Activated gamma-delta T cell treated with Interleukin-2 at 50 U/mL for 16 hours (primary cell): ENCODE measurements at places on chromosomes 11 and 22.

DNA sequence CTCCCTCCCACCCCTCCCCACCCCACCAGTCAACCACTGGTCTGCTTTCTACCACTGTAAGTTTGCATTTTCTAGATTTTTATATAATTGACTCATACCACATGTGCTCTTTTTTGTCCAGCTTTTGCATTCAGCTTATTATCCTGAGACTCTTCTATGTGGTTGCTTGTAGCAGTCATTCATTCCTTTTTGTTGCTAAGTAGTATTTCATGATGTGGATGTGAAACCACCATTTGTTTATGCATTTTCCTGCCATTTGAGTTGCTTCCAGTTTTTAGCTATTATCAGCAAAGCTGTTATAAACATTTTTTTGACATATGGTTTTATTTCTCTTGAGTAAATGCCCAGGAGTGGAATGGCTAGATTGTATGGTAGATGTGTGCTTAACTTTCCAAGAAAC, 77.0 kb upstream of the FGF3 start:
- no peak for DNase-seq

DNA sequence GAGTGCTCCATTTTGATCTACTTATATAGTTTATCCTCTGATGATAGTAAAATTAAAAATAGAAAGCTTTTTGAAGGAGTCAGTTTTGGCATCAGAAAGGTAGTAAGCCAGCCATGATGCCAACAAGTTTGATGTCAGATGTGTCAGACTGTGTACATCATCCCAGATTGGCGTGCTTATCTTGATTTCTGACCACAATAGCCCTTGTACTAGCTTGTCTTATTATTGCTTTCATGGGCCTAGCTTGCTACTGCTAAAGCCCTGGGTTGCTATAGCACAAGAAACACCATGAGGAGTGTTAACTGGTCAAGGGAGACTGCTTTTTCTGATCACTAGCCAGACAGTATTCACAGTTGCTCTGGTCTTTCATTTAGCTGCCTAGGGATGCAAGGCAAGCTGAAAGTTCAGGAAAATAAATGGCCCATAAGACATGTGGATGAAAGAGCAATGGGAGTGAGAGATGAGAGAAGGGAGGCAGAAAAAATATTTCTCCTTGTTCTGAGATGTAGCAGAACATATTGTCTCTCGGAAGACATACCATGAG, 1038.5 kb downstream of the JRKL start:
- no peak for DNase-seq

- no peak for DNase-seq
These were observed 94.2 kb downstream of the FCHSD2 start for GRCh38 chr11:73047773-73048371.

- DNase-seq, result no peak
These were observed 132.2 kb upstream of the B3GAT1 start for GRCh38 chr11:134544095-134544815.

- DNase-seq, result peak; percentile 67
These were observed 20.3 kb downstream of the CLPB start for GRCh38 chr11:72413914-72414628.

DNA sequence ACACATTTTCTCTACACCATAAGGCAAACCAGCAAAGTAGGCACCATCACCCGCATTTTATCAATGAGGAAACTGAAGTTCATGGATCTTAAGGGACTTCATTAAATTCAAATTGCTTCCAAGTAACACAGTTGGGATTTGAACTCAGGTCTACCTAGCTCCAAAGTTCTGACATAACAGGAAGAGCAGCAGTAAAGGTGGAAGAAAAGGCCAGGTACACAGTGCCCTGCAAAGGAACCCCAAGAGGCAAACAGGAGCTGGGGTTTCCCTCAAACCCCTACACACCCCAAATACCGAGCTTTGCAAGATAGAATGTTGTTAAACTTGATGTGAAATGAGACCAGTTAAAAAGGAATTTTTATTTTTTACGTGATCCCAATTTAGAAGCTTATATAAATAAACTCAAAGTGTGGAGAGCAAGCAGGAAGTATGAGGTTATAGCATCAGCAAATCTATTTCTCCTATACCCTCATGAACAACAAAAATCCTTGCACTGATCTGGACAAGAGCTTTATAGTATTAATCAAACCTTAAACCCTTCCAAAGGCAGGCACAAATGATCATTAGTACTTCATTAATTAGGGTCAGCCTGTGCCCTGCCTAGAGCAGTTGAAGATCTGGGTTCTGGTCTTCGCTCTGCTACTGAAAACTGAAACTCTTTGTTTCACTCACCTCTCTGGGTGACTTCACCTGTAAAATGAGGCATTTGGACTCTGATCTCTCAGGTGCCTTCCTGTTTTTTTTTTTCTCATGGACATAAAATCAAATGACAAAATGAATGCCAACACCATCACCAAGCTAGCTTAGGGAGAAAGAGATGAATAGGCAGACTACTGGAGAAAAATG, 36.5 kb downstream of the SYTL2 start:
- DNase-seq, result no peak

GRCh38 chr11:92667486-92668152, 301.8 kb upstream of the MTNR1B start:
- DNase-seq, result no peak

- no peak for DNase-seq
These were observed 44.6 kb downstream of the IGF2 start for GRCh38 chr11:2094354-2095197.

DNA sequence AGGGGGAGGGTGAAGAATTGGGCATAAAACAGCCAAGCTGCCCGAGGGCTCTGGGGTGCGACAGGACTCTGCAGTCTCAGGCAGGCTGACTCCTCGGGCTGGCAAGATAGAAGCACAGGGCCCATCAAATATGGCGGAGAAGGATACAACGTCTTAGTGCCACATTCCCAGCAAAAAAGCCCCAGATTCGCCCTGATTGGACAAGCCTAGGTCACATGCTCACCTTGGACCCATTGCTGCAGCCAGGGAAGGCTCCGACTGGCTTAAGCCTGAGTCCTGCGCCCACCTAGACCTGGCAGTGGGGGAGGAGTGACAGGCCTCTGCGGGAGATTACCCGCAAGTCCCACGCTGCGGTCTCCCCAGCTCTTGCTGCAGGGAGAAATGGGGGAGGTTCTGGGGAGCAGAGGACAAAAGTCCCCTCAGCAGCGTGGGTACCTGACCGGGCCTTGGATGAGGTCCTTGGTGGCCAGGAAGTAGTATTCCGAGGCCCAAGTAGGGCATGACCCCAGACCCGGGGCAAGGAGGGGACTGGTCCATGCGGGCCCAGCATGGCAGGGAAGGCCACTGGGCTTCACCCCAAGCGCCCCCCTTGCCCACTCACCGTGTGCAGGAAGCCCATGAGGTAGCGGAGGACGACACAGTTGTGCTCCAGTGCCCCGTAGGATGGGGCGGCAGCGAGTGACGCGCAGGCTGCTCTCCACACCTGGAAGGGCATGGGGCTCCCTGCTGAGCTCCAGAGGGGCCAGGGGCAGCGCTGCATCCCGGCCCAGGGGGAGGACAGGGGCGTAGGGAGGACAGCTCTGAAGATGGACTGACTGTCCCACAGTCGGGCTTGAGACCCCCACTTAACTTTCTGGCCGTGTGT, 113.0 kb downstream of the ARHGAP8 start:
- DNase-seq, result no peak

- no peak for DNase-seq
These were observed 919.2 kb downstream of the METTL15 start for GRCh38 chr11:29027436-29027835.

GRCh38 chr11:11445441-11446185, 92.6 kb upstream of the CSNK2A3 start:
- DNase-seq, result no peak

- DNase-seq, result no peak
These were observed 31.9 kb upstream of the DBX1 start for GRCh38 chr11:20192151-20192550.

- peak; percentile 10 for DNase-seq
These were observed 48.6 kb upstream of the TMEM45B start for GRCh38 chr11:129766898-129767604.
